ENCODE measurements at places on chromosomes 11 and 22.

DNA sequence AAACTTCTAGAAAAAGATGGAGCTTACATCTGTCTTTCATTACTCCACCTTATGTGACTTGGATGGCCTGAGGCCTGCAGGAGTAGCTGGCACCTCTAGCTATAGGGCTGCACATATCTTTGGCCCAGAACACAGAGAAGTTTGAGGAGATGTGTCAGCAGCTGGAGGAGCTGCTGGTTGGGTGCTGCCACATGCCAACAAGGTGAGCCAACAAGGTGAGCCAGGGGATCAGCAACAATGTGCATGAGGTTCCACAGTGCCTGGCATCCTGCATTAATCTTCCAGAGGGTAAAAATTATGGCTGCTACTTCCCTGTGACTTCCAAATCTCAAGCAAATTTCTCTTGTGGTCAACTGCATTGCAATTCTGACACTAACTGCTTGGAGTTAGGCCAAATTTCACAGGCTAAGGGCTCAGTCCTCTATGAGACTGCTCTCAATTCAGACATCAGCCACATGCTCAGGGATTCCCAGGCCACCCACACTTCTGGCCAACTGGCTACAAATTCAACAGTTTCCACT, 16.0 kb downstream of the RBM7 start:
- no peak for DNase-seq

GRCh38 chr11:74282914-74283371, 28.5 kb downstream of the P4HA3 start:
- no peak for DNase-seq

DNA sequence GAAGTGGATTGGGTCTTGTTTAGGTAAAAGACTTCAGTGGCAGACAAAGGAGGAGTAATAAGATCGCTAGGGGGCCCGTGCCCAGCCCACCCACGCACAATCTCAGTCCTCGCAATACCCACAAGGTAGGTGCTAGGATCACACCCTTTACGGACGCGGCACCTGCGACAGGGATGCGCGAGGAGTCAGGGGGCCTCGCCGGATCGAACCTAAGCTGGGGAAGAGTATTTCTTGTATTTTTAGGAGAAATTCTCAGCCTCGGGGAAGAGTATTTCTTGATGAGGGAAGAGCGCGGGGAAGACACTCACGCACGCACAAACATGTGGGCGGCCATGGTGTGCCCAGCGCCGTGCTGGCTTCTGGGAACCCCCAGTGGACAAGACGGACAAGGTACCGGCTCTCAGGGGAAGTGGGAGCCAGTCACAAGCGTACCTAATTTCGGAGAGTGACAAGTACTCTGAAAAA, 745 bp upstream of the FAM118A start:
- DNase-seq: no peak

- DNase-seq: no peak
Observed at GRCh38 chr22:42720263-42721044, at the start of gene A4GALT. Gene A4GALT (minus strand): TSS chr22:42720870. CDS start chr22:42693951, 26,919 bp downstream.

DNA sequence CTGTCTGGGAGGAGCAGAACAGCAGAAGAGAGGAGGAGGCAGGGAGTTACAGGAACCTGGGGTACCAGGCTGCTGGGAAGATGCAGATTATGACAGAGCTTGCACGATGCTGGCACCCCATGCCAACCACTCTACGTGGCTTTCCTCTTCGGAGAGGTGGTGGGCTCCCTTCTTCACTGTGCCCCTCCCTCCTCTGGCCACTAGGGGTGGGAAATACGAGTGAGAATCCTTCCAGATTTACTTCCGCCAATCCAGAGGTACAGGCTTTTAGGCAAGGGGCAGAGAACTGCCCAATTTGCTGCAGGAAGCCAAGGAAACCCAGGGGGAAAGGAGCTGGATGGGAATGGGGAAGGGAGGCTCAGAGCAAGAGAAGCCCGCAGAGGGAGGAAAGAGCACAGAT, 12.3 kb downstream of the HYOU1 start:
- DNase-seq: no peak

- DNase-seq: peak; percentile 60
Observed at GRCh38 chr22:37197451-37198257, 9.6 kb upstream of the C1QTNF6 start.

DNA sequence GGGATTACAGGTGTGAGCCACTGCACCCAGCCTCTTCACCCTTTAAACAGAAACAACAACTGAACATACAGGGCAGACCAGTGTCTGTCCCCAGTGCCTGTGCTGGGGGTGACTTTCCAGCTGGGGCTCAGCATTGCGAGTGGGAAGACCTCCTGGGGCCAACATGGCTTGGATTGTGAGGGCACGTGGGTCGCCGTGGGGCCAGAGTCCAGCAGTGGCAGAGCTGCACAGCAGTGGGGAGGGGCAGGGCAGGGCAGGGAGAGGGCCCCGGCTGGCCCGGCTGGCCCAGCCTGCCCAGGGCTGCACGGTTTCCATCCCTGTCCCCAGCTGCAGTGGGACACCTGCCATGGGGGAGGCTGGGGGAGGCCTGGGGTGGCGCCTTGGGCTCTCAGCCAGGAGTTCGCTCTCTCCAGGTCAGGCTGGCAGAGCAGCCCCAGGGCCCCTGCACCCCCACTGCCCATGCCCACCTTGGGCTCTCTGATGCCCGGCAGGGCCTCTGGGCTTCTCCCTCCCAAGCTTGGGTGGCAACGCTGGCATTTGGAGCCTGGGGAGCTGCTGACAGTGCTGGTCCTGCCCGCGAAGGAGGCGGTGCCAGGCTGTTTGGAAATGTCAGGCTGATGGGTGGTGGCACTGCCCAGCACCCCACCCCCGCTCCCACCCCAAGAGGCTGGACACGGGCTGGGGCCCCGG, 30.5 kb upstream of the CCDC188 start:
- DNase-seq: no peak

GRCh38 chr11:123527526-123527925, 97.5 kb downstream of the GRAMD1B start:
- DNase-seq: no peak

DNA sequence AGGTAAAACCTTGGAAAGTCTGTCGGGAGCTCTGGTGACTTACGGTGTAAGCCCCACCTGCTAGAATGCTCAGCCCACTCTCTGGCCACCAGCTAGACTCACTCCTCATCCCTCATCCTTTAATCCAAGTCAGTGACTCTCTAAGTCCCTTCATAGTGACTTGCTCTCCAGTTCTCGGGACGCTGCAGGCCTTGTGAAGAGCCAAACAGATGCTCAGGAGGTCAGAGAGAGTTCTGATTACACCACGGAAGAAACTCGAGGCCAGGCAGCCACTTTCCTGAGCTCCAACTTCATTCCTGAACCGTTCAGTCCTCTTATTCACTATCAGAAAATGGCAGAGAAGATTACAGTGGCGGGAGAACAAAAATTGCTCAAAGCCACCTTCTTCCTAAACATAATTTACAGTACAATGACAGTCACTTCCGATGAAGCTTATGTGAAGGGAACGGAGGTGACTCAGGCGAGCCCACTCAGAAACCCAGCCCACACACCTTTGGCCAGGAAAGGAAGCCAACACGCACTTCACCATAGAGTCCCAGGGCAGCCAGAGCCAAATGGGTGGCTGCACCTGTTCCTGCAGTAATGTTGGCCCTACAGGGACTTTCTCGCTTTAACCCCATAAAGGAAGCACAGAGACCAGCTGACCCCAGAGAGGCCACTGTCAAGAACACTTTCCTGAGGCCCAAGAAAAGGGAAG, 100.4 kb downstream of the GALNT18 start:
- DNase-seq: no peak

DNA sequence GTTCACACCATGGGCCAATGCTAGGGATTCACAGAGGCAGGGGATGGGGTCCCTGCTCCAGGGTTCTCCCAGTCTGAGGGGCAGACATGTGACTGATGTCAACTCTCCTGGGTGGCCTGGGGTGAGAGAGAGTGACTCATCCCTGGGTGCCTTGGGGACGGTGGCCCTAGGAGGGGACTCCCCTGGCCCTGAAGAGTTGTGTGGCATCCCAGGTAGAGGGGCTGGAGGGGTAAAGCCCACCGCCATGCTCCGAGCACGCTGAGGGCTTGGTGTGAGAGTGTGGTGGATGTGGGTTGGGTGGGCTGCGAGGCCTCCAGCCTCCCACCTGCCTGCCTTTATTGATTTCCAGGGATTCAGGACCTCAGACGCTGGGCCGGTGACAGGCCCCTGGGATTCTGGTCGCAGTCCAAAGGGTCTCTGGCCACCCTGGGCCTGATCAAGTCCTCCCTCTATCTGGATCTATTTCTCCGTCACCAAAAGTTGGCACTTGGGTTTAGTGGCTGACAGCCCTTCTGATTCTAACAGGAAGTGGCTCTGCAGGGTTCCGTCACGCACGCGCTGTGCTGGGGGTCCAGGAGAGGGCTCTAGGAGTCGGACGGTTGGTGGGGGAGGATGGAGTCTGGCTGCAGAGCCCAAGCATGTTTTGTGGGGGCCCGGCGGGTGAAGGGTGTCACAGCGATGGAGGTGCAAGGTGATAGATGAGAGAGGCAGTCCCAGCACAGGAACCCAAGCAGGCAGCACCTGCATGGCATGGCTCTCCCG, 27.3 kb upstream of the WNT7B start:
- no peak for DNase-seq

GRCh38 chr22:35437049-35437448, 37.1 kb downstream of the MCM5 start:
- DNase-seq: no peak

DNA sequence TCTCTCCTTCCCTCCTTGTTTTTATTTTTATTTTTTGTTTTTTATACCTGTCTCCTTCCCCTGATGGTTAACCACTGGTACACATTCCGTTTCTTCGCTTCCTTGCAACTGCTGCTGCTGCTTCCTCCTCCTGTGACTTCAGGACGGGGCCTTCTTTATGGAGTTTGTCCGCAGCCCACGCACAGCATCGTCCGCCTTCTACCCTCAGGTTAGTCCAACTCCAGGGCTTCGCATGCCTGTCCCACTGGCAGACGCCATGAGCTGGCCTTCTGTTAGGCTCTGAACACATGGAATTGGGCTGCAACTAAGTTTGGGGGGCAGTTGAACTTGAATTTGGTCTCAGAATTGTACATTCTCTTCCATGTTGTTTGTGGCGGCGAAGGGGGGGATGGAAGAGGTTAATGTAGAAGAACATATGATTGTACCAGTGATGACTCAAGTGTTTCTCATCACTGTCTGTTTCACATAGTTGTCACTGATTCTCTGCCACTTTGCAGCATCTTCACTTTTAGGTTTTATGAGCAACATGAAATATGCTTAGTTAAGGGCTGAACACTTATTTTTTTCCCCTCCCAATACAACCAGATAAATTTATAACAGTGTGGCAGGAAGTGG, 83.0 kb upstream of the YWHAH start:
- DNase-seq: no peak

- DNase-seq: no peak
Observed at GRCh38 chr11:66476173-66476840, 3.9 kb upstream of the DPP3 start.

- DNase-seq: no peak
Observed at GRCh38 chr11:13160806-13161205, 116.8 kb upstream of the BMAL1 start.

DNA sequence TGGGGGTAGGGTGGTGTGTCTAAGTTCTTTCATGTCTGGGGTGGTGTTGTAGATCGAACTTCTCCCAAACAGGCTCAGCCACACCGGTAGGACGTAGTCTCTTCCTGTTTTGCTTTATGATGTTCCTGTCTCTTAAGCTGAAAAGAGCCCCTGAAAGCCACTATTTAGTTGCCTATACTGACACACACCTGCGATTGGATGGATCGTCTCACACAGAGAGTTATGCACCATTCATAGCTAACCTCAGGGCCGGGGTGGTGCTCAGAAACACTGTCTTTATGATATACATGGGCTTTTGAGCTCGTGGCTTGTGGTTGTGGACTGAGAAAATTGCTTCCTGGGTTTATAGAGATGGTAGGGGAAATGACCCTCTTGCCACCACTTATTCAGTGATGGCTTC, 137.6 kb downstream of the TEAD1 start:
- no peak for DNase-seq

- no peak for DNase-seq
Observed at GRCh38 chr22:37343863-37344734, 61.8 kb downstream of the CYTH4 start.

DNA sequence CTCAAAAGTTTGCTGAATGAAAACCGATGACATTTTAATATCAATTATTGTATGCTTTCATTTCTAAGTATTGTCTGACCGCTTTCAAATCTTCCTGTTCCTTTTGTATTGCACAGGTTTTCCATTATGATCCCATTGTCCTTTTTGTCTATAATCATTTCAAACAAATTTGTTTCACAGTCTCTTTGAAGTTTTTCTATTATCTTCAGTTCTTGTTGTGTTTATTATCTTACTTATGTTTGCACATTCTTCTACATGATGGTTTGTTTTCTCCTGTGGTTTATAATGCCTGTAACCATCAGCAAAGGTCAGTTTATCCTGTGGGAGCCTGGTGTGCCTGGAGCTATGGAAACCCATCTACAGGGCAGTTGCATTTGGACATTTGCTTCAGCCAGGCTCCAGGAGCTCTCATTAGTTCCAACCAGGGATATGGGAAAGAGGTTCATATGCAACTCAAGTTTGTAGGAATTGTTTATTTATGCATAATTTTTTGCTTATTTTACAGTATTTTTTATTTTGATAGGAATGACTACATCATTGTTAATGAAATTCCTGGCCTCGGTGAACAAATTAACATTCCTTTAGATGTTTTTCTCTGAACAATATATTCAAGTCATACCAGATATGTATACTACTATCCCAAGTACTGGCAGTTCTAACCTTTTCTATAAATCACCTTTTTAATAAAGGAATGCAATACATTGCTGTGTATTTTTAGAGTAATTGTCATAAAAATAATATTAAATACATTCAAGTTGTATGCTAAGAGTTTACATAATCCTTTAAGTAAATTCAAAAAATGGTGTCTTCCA, 179.2 kb downstream of the SBF2 start:
- DNase-seq: no peak

DNA sequence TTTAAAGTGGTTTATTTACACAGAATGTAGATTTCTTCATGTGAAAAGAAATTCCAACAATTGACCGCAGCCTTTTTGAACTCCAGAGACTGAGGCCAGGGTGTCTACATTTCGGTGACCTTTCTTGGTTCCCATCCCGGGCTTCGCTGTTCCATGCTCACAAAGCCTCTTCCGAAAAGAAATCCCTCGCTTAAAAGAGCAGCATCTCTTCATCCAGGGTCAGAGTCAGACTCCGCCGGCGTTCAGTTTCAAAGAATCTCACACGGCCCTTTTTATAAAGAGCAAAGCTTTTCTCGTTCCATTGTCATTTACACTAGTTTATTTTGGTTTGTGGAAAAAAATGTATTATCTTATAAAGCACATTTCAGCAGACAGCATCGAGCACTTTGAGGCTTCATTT, 530.6 kb upstream of the B3GAT1 start:
- no peak for DNase-seq

DNA sequence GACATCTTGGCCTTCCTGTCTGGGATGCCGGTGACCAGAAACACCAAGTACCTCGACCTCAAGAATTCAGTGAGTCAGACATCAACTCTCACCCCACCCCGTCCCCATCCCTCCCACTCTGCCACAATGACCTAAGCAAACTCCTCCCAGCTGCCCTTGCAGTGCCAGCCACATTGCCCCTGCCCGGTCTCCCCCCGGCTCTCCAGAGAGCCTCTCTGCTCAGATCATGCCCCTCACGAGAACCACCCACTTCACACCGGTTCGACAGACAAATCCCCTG, 23.6 kb upstream of the MYRF start:
- no peak for DNase-seq

Measured in NCI-H1092 treated with DMSO at 0.1 percent for 48 hours (cell line).